Stimulated activated CD4-positive, alpha-beta T cell treated with anti-CD3 and anti-CD28 coated beads, TNF-alpha, amount 100 ng/mL, for 4 hours (primary cell): ENCODE measurements at places on chromosomes 2 and 18.

GRCh38 chr2:168976034-168976654, 55.0 kb downstream of the ABCB11 start:
- DNase-seq: no peak

GRCh38 chr2:148567716-148568115, 76.8 kb upstream of the EPC2 start:
- no peak for DNase-seq

DNA sequence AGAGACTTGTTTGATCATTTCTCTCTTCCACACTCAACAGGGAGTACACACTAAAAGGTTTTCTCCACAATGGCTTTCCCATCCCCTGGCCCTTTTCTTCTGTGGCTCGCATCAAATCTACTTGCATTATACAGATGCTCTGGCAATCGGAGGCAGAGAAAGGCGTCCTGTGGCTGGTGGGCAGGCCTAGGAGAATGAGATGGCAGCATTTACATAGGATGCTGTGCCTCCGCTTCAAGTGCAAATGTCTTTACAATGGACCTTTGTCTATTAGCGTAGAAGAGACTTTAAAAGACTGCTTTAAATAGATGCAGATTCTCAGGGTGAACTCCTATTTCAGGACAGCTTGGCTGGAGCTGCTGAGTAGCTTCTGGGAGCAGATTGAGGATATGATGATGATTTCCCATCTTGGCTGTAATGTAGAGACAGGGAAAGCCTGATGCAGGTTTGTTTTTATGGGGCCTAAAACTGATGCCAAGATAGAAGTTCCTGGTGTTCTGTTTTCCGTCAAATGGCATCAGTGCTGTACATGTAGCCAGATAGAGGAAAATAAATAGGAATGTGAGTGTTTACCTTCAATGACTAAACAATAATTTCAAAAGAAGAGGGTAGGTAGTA, 423.4 kb downstream of the RND3 start:
- DNase-seq: no peak

GRCh38 chr2:133418021-133418420, 150.2 kb downstream of the NCKAP5 start:
- DNase-seq: no peak

DNA sequence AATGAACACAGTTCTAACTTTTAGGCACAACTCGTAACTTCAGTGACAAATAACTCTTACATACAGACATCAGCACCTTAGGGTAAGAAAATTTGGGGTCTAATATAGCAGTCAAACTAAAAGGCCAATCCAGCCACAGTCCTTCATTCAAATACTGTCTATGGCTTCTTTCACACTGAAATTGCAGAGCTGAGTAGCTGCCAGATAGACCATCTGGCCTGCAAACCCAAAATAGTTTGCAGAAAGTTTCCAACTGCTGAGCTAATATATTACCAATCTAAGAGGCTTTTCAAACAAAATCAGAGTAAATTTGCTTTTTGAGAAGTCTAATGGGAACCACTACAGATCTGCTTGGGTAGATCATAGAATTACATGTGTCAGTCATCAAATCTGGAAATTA, 183.4 kb downstream of the GALR1 start:
- no peak for DNase-seq

DNA sequence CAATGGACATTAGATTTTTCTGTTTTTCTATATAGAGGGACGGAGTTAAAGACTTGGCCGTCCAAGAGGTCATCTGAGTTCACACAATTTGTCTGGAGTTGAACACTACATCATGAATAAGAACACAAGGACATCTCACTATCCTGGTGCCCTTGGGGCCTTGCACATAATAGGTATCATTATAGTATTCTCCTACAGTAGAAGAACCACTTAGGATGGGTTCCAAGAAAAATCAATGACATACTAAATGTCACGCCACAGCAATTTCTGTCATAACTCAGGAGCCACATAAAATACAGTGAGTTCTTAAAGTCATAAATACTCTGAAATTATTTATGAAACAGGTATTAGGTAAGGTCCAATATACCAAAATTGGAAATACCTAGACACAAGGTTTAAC, 154.4 kb downstream of the NCKAP5 start:
- no peak for DNase-seq

DNA sequence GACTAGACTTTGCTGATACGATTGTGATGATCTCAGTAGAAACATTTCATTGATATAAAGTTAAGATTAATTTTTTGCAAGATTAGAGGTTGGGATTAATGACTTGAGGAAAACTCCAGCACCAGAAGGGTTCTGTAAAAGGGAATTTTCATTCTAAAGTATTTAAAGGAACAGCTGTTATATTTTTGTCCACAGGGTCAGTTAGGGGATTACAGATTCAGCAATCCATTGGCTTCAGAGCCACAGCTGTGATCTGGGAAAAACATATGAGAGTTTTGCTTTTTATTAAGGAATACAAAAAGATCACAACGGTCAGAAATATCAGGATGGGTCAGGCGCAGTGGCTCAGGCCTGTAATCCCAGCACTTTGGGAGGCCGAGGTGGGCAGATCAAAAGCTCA, 19.6 kb upstream of the REV1 start:
- no peak for DNase-seq

GRCh38 chr2:176128982-176129796, at the start of gene HOXD8:
Gene HOXD8 (plus strand): TSS chr2:176129705. CDS start chr2:176130367, 662 bp downstream.
- DNase-seq: no peak

- peak; percentile 3 for DNase-seq
Observed at GRCh38 chr18:54444319-54444914, 86.7 kb downstream of the C18orf54 start.

DNA sequence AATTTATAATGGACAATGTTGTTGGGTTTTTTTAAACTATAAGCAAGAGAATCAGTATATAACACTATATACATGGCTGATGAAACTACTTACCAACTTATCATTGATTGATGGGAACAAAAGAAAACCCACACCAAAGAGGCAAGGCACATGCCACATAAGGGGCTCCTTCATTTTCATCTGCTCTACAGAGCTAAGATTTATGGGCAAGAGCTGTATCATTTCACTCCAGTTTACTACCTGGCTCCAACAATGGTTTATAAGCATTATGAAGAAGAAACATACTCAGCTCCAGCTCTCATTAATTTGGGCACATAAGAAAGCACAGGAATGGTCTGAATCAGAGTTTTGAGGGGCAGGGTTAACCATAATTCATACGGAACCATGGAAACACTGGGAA, 283.3 kb downstream of the AGPS start:
- DNase-seq: no peak

DNA sequence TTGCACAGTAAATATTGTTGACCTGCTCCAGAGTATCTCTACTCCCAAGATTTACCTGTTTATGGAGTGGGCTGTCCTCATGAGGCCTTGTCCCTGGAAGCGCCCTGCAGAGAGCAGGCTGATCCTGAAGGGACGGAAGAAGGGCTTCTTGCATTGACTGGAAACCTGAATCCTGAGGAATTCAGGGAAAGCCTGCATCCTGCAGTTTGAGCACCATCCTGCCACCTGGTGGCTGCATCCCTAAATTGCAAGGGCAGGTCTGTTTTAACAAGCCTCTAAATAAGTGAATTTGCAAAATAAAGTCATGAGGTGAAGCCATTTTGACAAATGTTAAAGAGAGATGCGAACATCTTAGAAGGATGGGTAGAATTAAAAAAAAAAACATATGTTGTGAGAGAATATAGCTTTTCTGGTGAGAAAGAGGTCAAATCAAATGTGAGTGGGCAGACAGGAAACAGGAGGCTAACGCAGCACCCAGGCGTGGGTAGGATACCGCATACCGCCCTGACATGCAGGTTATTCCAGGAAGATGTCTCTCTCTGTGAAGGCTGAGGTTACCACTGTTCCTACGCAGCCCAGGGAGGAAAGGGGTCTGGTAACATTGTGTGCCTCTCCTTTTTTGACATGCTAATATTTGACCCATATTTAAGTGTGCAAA, 754.9 kb downstream of the RNF144A start:
- DNase-seq: peak; percentile 19

- DNase-seq: no peak
Observed at GRCh38 chr2:67258122-67258521, 139.0 kb upstream of the ETAA1 start.

GRCh38 chr2:109629867-109630266, 15.7 kb downstream of the SOWAHC start:
- no peak for DNase-seq

DNA sequence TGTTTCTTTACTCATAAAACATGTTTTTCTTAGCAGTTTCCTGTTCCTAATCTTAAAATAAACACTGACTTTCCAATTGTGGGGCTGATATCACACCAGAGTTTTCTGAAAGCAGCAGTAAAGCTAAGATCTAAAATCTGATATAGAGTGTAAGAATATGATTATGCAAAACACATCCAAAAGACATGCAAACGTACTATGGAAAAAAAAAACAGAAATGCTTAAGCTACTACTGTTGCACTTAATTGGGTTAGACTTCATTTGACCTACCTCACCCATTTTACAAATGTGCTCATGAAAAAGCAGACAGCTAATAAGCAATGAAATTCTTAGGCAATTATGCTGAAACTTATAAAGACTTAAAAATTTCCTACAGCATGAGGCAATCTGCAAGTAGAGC, 10.5 kb downstream of the CYTIP start:
- no peak for DNase-seq

GRCh38 chr18:11002796-11003195, 146.6 kb downstream of the PIEZO2 start:
- DNase-seq: no peak

GRCh38 chr2:120477831-120478481, 132.0 kb downstream of the INHBB start:
- DNase-seq: no peak

- DNase-seq: no peak
Observed at GRCh38 chr2:118627156-118627555, 220.3 kb downstream of the EN1 start.

DNA sequence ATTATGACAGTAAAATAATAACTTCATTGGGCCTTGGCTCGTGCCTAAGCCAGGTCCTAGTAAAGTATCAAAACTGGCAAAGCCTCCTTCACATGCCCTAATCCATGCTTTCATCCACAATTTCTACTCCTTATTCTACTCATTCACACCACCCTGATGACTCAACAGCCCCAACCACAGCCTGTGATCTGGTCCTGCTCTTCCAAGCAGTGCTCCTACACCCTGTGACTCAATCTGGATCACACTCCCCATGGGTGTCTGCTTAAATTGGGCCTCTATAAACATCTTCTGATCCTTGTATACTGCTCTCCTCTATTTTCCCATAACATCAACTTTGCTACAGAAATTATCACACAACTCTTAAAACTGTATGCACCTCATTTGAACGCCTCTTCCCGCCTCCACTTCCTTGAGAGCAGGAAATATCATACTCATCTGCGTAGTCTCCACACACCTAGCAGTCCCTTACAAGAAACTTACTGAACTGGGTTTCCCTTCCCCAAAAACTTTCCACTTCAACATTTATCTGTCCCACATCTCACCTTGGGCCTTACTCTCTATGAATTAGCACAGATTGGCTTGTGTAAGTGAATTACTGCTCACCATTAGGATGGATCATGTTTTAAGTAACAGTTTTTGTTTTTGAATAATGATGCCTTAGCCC, 15.9 kb downstream of the GTF3C3 start:
- DNase-seq: no peak

GRCh38 chr2:241112046-241112445, 10.0 kb upstream of the MTERF4 start:
- DNase-seq: no peak

DNA sequence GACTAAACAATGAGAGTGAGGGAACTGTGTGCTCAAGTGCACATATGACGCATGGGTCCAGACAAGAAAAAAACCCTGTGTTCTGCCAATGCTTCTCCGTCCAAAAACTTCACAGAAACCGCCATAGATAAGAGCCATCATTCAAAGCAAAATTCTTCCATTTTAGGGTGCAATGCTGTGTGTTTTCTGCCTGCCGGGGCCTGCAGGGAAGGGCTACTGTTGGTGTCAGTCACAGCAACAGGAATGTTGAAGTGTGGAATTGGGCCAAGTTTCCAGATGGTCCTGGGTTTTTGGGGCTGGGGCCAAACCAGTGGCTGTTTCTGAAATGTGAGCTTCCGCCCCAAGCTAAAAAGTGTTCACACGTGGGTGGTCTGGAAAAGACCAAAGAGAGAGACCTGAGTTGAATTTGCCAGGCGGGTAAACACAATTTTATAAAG, 677 bp upstream of the MC2R start:
- DNase-seq: no peak
